ENCODE measurements at places on chromosomes 4 and X. TPM values are rescaled to one million over a fixed set of nuclear protein-coding genes. Genes with fewer than 3 reads are reported as not detected.
A peak's percentile ranks its signal among the peaks of the same experiment; 100 is the strongest.

The L1CAM gene
- total RNA-seq: 107 TPM

- no peak for DNase-seq
Measured at GRCh38 chrX:136627409-136627808, 20.5 kb upstream of the CD40LG start.

The PABPC1L2B gene
- 0.09 TPM for total RNA-seq

The UGT2A1 gene
- not detected for total RNA-seq

- no peak for DNase-seq
Measured at GRCh38 chr4:123353656-123354055, 42.9 kb upstream of the SPRY1 start.

- DNase-seq: no peak
Measured at GRCh38 chr4:182103614-182104319, 139.4 kb upstream of the TENM3 start.

DNA sequence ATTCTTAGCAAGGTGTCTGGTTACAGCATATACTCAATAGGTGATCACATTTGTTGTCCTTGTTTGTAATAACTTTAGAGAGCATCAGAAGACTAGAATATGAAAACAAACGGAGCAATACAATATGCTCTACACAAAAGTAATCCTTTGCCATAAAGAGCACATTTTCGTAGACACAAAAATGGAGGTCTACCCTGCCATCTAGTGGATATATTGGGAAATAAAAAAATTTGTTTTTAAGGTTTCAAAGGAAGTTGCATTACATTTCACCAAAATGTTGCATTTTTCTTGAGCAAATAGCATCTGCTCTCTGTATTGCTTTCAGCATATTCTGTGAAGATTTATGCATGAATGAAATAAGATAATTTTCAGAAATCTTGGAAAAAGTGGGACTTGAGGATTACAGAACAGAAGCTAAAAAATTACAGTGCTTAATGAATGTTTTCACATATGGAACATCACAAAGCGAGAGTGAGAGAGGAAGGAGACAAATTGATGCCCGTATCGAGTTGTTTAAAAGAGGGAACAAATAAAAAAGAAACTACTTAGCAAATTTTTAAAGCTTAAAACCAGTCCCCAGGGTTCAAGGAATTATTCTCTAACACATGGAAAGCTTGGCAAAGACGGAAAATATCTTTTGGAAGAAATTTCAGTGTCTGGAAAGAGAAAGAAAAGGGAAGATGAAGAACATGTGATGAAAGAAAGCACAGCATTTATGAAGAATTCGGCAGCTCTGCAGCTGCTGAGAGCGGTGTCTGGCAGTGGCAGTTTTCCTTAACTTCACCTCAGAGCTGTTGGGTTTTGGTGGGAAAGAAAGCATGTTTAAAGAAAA is 390.1 kb downstream of the ANKRD50 start:
- peak; percentile 16 for DNase-seq

GRCh38 chr4:174865418-174865985 is 36.5 kb upstream of the GLRA3 start:
- DNase-seq: no peak

DNA sequence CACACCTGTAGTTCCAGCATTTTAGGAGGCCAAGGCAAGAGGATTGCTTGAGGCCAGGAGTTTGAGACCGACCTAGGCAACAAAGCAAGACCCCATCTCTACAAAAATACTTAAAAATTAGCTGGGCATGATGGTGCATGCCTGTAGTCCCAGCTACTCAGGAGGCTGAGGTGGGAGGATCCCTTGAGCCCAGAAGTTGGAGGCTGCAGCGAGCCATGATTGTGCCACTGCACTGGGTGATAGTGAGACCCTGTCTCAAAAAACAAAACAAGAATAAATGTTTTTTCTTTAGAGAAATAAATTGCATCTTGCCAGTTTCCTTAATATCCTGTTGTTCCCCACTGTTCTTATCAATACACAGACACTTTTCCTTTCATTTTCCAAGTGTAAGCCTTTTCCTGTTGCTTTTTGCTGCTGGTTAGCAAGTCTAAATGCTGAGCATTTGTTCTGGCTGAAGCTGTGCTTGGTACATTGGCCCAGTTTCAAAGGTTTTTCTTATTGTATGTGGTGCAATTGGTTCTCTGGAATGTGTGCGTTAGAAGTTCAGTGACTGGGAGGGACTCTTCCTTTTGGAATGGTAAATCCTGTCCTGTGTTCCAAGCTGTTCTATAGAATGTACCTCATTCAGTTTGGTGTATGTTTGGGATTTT is 98.2 kb downstream of the AFF1 start:
- no peak for DNase-seq

The RAB40AL gene
- 1.5 TPM for total RNA-seq

- no peak for DNase-seq
Measured at GRCh38 chr4:59537246-59537886, 1662.8 kb upstream of the ADGRL3 start.

DNA sequence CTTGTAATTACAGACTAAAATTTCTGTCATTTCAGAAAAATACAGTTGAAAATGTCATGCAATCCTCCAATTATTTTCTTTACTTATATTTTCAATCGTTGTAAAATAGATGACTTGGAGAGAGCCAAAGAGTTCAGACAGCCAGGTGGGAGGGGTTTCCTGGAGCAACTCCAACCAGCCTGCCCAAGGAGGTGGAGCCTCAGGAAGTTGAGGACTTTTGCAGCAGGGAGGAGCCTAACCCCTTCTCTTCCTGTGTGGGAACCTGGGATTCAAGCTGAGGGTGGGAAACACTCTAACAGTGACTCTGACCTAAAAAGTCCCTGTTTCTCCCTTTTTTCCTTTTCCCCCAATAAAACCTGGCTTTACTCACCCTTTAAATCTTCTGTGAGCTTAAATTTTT is 72.2 kb upstream of the GABRG1 start:
- DNase-seq: no peak

DNA sequence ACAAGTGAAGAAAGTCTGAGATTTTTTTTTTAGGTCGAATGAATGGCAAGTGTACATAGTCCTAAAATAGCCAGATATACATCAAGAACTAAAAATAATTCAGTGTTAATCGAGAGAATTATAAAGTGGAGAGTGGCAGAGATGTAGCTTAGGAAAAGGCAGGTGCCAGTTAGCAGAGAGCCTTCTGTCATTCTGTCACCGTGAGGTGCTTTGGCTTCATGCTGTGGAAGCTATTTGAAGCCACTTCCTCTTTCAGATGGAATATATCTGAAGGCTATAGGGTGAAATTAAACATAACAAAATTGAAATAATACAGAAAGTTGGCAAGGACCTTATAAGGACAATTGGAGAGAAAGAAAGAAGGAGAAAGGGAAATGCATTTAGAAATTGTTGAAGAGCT is 756.3 kb downstream of the CCSER1 start:
- DNase-seq: peak; percentile 11

- no peak for DNase-seq
Measured at GRCh38 chr4:136748773-136749172, 783.5 kb downstream of the PCDH18 start.

- no peak for DNase-seq
Measured at GRCh38 chrX:50705042-50705441, 109.0 kb downstream of the SHROOM4 start.

DNA sequence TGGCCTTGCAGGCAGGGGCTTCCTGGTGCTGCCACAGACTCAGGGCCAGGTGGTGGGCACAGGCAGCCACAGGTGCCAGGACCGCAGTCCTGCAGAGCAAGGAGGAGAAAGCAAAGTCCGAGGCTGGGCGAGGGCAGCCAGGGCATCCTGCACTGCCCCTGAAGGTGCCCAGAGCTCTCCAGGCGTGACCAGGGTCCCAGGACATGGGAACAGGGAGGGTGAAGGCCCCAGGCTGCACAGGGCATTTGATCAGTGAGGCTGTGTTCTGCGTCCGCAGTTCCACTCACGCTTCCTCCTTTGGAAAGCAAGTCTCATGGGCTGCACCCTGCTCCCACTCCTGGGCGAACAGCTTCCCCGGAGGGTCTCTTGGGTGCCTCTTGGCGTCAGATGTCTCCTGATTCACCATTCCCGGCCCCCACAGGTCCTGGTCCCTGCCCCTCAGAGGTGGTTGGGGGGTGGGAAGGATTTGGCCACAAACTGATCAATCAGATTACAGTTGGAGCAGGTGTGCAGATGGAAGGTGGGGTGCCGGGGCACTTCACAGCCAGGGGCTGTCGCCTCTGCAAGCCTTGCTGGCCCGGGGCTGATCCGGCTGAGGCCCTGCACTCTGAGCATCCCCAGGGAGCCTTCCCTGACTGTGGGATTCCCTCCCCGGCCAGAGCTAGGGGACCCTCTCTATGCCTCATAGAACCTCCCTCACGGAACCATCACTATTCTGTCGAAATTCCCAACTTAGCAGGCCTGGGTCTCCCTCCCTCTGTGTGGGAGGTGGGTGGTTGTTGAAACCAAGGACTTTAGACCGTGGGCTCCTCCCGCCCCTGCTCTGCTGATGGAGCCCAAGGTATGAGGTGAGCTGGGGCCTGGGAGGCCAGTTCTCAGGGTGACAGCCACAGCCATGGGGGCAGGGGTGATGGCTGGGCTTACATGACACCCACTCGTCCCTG is 3.3 kb downstream of the SH3TC1 start:
- DNase-seq: no peak

- no peak for DNase-seq
Measured at GRCh38 chr4:184214931-184215330, 2.7 kb downstream of the ENPP6 start.

The DSPP gene
- 0.09 TPM for total RNA-seq

GRCh38 chrX:154732421-154733065 is 18.3 kb downstream of the GAB3 start:
- DNase-seq: no peak

DNA sequence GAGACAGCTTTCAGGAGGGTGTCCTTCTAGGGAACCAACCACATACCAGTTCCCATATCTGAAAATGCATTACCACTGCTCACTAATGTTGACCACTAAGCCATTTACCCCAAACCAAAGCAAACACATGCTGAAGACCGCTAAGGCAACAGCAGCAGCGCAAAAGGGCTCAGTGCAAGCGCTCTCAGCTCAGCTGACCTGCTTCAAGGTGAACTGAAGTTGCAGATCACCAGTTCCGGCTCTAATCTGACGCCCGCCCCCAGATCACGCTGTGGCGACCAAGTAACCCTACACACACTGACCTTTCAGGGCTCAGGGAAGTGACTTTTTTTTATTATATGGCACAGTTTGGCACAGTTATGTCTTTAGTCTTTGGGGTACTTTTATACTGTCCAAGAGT is 5.8 kb downstream of the MECP2 start:
- no peak for DNase-seq

The CCDC160 gene
- 2.7 TPM for total RNA-seq

The NEIL3 gene
- total RNA-seq: 6.2 TPM

The SCD5 gene
- total RNA-seq: 134 TPM

DNA sequence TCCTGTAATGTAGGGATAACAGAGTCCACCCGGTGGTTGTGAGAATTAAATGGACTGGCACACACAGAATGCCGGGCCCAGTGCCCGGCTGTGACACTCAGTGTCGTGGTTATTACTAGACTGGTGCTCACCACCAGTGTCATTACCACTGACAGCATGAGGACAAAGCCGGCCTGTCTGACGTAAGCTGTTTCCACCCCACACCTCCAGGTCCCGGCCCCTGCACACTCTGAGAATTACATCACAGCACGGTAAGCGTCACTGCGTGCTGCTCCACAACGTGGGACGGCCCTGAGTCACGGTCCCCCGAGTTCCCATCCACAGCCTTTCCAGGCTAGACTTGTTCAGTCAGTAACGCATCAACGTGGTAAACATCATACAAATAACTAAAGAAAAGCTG is 22.9 kb downstream of the FAT1 start:
- peak; percentile 50 for DNase-seq

GRCh38 chrX:53445977-53446376 is 11.8 kb upstream of the HSD17B10 start:
- peak; percentile 30 for DNase-seq

The LIN54 gene
- total RNA-seq: 22.0 TPM

DNA sequence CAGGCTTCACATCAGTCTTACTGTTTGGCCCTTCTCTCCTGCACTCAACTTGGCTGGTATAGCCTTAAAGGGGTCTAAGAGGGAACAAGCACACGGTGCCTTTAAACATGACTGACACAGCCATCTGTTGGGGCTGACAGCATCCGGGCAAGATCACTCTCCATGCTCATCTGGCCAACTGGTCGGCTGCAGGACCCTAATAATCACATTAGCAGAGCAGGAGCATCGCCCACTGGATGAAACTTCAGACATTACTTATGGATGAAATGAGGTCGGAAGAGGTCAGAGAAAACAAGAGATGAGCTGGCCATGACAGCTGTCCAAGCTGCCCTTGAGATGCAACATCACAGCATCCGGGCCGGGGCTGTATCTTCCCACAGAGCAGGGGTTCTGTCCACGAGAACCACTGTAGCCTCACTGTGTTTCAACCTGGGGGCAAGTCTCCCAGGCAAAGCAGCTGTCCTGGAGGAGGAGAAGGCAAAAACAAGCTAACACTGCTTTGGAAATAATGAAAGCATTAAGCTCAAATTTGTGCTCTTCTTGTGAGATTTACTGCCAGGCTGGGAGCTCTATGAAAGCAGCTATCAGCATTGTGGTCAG is 94.4 kb upstream of the TTC29 start:
- no peak for DNase-seq

DNA sequence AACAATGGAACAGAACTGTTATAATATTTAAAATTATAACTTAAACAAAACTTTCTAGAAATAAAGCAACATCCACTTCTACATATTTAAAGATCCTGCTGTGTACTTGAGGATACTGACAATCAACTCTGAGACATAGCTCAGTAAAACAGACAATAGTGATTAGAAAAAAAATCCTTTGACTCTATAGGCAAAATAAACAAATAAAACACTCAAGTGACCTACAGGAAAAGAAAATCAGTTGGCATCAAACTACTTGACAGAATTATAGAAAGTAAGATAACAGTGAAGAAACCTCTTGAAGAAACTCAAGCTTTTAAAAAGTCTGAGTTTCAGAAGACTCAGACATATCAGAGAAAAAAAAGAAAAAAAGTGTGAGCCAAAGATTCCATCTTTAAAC is 55.9 kb upstream of the THOC2 start:
- no peak for DNase-seq

DNA sequence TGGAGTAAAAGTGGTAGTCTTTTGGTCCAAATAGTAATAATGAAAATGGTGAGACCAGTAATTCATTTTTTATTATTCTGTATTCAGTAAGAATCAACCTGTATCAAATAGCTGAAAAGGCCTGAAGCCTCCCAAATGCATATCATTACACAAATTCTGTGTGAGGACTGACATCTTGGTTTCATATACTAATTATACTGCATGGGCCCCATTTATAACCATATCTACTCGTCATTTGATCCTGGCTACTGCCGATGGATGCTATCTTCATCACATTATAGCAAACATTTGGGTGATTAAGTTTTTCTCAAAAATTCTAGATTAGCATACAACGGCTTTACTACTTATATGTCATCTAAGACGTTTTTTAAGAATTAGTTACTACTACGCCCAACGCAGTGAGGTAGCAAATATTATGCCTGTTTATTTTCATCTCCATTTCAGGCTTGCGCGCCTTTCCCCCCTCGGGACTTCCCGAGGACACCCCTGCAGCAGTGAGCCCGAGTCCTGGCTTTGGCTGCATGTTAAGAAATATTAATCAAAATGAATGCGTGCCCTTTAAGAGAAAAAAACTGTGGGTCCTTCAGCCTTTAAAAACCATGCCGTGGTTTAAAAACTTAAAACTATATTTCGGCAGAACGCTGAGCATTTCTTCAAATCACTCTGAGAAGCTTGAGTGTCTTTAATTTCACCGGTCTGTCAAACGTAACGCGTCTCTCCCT is 814 bp upstream of the MMAA start:
- DNase-seq: peak; percentile 30

All from cerebellum (tissue), 4 donors.